ENCODE measurements at places on chromosomes 2 and 18. TPM values are rescaled to one million over a fixed set of nuclear protein-coding genes. Genes with fewer than 3 reads are reported as not detected.

Gene ZBTB7C
- 6.5 TPM for polyA plus RNA-seq

Gene TFPI
- polyA plus RNA-seq: 0.51 TPM

Gene BMP10
- polyA plus RNA-seq: not detected

Gene WDFY1
- 49.4 TPM for polyA plus RNA-seq

Gene TFCP2L1
- polyA plus RNA-seq: 0.04 TPM

Gene ZNF385B
- polyA plus RNA-seq: 0.30 TPM

Gene CFAP221
- 8.4 TPM for polyA plus RNA-seq

Gene SCN2A
- polyA plus RNA-seq: 55.0 TPM

Gene METAP1D
- polyA plus RNA-seq: 4.7 TPM

Gene APOB
- polyA plus RNA-seq: not detected

Gene PAX3
- polyA plus RNA-seq: 0.52 TPM

Gene CNDP1
- 2.1 TPM for polyA plus RNA-seq

Gene NGEF
- 5.2 TPM for polyA plus RNA-seq

Gene TUBA4B
- polyA plus RNA-seq: not detected

Gene CFAP53
- polyA plus RNA-seq: 0.26 TPM

Gene IL36RN
- not detected for polyA plus RNA-seq

Gene EVX2
- not detected for polyA plus RNA-seq

Gene SGO2
- 1.4 TPM for polyA plus RNA-seq

Gene COQ10B
- polyA plus RNA-seq: 22.5 TPM

Gene TACR1
- polyA plus RNA-seq: 0.78 TPM

Gene PAX8
- polyA plus RNA-seq: not detected

Gene ANKRD12
- 25.1 TPM for polyA plus RNA-seq

Gene DPP10
- 15.1 TPM for polyA plus RNA-seq

Gene LYG2
- not detected for polyA plus RNA-seq

Gene GAL3ST2
- polyA plus RNA-seq: not detected

Gene CNGA3
- 0.64 TPM for polyA plus RNA-seq

Gene SP140
- 0.74 TPM for polyA plus RNA-seq

Gene SERPINB11
- not detected for polyA plus RNA-seq

Gene ZNF396
- polyA plus RNA-seq: 0.92 TPM

Gene SLC9A2
- 0.09 TPM for polyA plus RNA-seq

Gene UNC80
- polyA plus RNA-seq: 10.4 TPM

Gene INHA
- 2.7 TPM for polyA plus RNA-seq

Gene CMPK2
- 6.5 TPM for polyA plus RNA-seq

Gene BOLL
- not detected for polyA plus RNA-seq

Gene OTOS
- not detected for polyA plus RNA-seq

Gene CD226
- polyA plus RNA-seq: 0.11 TPM

Gene ANO7
- not detected for polyA plus RNA-seq

Gene UGT1A3
- polyA plus RNA-seq: not detected
